ENCODE measurements at places on chromosomes 5 and 9. TPM values are rescaled to one million over a fixed set of nuclear protein-coding genes. Genes with fewer than 3 reads are reported as not detected.

DNA sequence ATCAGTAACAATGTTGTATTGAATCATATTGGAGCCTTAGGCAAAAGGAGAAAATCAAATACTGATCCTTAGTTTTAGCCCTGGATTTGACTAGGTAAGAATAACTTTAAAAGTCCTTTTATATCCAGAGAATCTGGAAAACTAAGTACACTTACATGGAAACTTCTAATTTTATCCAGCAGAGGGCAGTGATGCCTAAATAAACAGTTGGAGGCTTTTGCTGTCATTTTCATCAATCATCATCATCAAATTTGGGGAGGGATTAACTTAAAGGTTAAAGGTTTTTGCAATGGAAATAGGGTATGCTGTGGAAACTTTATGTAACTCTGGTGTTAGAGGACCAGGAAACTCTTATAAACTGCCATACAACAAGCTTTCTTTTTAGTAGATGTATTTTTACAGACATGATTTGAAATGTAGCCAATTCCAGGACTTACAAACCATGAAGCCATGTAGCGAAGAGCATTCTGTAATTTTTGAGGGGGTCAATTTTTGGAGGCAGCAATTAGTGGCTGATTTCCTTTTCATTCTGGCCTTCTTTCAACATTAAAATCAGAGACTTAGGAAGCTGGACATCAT lies 112.7 kb downstream of the OSTF1 start:
- no peak for DNase-seq

GRCh38 chr9:112032009-112032408 lies 135.4 kb downstream of the UGCG start:
- no peak for DNase-seq

DNA sequence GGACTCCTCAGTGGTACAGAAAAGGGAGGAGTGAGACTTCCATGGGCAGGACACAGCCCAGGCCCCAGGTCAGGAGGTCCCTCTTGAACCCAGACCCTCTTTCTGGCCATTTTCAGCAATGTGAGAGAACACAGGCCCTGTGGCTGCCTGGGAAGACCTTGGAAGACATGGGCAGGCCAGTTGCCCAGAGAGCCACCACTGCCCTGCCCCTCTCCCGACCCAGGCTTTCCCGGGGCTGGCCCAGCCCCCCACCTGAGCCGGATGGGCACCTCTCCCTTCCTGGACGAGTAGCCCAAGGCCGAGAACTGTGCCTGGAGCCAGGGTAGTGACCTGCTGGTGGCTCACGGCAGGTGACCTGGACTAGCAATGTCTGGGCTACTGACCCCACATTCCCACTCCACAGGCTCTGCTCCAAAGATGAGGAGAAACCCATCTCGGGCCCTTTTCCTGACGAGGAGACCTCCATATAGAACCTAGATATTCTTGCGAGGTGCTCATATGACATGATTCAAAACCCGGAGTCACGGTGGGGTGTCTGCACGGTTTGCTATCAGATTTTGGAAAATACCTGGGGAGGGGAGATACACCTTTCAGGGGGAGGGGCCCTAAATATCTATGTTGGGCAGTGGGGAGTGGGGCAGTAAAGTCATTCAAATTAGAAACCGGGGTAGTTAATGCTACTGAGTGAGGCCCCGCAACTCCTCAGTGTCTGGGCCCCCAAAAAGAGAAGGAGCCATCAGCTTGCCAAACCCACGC lies 59.4 kb downstream of the ZNF354C start:
- DNase-seq, result no peak

DNA sequence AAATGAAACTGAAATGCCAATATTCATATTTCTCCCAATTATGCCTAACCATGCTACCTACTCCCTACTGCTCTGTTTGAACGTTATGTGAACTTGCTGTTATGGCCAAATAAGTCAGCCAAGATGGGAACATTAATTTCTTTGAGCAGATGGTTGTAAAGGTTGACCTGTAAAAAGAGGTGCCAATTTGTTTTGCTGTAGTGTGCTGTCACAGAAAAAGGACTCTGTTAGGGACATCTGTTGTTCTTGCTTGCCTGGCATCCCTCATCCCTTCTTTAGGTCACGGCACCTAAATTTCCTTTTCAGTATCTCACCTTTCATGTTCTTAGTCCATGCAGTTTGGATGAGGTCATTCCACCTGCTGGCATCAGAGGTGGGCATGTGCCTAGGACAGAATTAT lies 35.4 kb downstream of the GDNF start:
- no peak for DNase-seq

- peak; percentile 15 for DNase-seq
Measured at GRCh38 chr9:127162046-127162863, 39.8 kb upstream of the ANGPTL2 start.

GRCh38 chr5:119328753-119329602 lies 26.8 kb upstream of the TNFAIP8 start:
- DNase-seq, result no peak

GRCh38 chr9:8724284-8725018 lies 924.9 kb upstream of the DMAC1 start:
- no peak for DNase-seq

GRCh38 chr9:89744730-89745129 lies 139.9 kb downstream of the GADD45G start:
- DNase-seq, result no peak

- no peak for DNase-seq
Measured at GRCh38 chr5:150612905-150613670, 27.4 kb upstream of the SYNPO start.

GABRP gene
- total RNA-seq, result not detected

CCIN gene
- total RNA-seq, result 0.14 TPM

HTR4 gene
- not detected for total RNA-seq

TRIP13 gene
- total RNA-seq, result 18.3 TPM

SCGB3A2 gene
- not detected for total RNA-seq

RASGRF2 gene
- total RNA-seq, result 19.3 TPM

FOXD1 gene
- not detected for total RNA-seq

FOXD4L5 gene
- total RNA-seq, result 0.19 TPM

Data from activated naive CD8-positive, alpha-beta T cell treated with anti-CD3 and anti-CD28 coated beads, Interleukin-2, amount 10 ng/mL, durations not matched to agents 7 days and 5 days (primary cell).